ENCODE measurements at places on chromosomes 11 and 22.

DNA sequence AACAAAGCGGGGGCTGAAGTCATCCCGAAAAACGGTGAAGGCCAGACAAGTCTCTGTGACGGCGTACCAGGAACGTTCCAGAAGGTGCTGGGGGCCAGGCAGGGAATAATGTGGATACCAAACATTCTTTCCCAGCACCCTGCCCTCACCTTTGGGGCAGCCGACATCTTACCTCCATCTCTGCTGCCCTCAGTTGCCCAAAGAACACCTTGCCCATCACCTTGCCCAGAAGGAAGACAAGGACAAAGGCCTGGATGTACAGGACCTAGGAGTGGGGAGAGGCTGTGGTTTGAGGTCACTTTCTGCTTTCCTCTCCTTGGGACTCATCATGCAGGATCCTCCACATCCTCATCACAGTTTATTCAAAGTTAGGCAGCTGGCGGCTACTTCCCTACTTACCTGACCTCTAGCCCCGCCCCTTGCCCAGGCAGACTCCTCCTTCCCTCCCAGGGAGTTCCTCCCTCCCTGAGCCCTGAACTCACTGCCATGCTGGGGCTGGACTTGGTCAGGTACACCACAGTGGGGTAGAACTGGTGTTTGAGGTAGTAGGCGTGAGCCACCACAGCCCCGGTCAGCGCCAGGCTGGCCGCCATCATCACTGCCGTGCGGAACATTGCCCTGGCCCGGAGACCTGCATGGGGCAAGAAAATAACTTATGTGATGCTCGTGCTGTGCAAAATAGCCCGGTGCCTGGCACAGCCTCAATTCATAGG lies 1.2 kb downstream of the SYVN1 start:
- no peak for DNase-seq

DNA sequence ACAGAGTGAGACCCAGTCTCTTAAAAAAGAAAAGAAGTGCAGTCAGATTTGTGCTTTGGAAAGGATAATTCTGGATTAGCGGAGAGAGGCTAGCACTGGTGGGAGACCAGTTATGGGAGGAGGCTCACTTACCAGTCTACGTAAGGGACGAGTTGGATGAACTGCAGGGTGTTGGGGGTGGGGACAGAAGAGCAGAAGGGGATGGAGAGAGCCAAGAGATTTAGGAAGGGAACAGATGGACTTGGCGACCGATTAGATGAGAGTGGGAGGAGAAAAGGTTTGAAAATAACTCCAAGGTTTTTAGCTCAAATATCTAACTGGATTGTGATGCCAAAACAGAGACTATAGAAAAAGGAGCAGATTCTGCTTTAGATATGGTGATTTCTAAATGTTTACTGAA lies 81.4 kb downstream of the SFI1 start:
- DNase-seq, result no peak

GRCh38 chr11:22707119-22707899 lies 40.9 kb downstream of the GAS2 start:
- no peak for DNase-seq

DNA sequence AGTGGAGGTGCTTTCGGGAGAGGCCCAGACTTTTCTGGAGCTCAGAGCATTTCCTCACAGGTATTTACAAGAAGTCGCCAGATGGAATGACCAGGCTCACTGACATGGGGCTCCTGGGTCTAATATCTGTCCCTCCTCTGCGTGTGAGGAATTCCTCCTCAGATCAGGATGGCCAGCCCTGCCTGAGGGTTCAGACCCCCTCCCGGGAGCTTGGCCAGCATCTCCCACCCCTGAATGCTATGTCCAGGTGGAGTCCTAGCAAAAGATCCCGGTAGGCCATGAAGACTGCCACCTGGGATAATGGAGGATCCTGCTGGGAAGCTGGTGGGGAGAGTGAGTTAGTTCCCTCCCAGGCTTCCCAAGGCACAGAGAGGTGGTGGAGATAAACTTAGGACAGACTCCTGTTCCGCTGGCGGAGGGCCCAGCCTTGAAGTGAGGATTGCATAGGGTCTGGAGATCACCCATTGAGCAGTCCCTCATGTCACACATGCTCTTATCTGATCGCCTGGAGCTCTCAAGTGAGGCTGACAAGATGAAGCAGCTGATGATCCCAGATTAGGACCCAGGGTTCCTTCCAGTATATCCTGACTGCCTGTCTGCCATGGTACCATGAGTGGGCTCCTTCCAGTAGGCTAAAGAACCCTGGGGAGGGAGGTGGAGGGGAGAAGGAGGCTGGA lies 5.7 kb downstream of the OAF start:
- no peak for DNase-seq

GRCh38 chr11:9046481-9046880 lies 42.7 kb upstream of the NRIP3 start:
- no peak for DNase-seq
